Kidney (tissue), 22 donors: ENCODE measurements at places on chromosomes 3 and 15.
A peak's percentile ranks its signal among the peaks of the same experiment; 100 is the strongest.

GRCh38 chr3:4449043-4449805 is 17.8 kb downstream of the SUMF1 start:
- no peak for DNase-seq

GRCh38 chr3:138119423-138119766 is 4.0 kb upstream of the DZIP1L start:
- DNase-seq = no peak

DNA sequence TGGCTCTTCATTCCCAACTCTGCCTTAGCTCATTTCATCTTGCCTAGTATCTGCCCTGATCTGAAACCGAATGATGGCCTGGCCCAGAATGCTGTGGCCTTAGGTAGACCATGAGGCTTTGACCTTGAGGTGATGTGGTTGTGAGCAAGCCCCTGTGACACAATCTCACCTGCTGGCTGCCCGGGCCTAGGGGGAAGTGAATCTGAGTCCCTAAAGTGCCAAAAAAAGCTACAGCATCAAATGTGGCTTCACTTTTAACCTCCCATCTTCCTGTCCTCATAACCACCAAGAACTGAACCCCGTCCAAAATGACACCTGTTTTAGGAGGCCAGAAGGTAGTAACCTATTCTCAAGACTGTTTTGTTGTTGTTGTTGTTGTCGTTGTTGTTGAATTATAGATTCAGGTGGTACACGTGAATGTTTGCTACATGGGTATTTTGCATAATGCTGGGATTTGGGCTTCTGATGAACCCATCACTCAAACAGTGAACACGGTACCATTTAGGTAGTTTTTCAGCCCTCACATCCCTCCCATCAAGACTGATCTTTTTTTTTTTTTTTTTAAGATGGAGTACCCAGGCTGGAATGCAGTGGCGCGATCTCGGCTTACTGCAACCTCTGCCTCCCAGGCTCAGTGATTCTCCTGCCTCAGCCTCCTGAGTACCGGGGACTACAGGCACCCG is 54.6 kb downstream of the MCCC1 start:
- no peak for DNase-seq

- DNase-seq = no peak
These were observed 35.6 kb downstream of the IQSEC1 start for GRCh38 chr3:13037458-13038117.

DNA sequence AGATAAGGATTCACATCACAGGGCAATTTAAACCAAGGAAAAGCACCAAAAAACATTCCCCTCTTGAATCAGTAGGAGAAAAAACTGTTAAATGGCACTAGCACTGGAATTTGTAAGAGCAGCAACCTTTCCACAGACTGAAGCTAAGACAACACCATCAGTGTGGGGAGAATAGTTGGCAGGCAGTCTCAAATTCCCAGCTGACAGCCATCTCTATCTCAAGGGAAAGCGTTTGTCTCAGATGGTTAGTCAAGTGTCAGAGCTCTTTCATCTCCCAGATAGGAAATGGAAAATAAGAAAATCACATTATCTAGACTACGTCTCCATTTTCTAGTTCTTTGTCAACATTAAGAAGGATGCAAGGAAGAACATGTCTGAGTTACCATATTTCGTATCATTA is 228.7 kb downstream of the WDR72 start:
- peak; percentile 52 for DNase-seq
